ENCODE measurements at places on chromosomes 5 and 9.

DNA sequence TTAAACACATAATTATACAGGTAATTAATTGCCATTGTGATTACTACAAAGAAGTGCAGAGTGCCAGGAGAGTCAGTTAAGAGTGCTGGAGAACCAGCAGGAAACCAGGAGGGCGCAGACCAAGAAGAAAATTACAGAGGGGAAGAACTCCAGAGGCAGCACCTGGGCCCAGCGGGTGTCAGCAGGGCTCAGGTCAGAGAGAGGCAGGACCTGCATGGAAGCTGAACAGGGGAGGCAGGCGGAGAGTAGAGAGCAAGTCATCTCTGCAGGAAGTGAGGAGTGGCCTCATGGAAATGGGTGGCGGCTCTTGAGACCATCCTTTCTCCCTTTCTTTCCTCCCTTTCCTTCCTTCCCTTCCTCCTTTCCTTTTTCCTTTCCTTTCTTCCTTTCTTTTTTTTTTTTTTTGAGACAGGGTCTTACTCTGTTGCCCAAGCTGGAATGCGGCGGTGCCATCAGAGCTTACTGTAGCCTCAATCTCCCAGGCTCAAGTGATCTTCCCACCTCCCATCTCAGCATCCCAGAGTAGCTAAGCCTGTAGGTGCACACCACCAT lies 4.0 kb upstream of the ZBTB34 start:
- DNase-seq: no peak

- no peak for DNase-seq
These were observed 60.3 kb downstream of the ZNF354C start for GRCh38 chr5:179120421-179120861.

GRCh38 chr9:78097541-78097940 lies 65.9 kb upstream of the GNAQ start:
- DNase-seq: no peak

DNA sequence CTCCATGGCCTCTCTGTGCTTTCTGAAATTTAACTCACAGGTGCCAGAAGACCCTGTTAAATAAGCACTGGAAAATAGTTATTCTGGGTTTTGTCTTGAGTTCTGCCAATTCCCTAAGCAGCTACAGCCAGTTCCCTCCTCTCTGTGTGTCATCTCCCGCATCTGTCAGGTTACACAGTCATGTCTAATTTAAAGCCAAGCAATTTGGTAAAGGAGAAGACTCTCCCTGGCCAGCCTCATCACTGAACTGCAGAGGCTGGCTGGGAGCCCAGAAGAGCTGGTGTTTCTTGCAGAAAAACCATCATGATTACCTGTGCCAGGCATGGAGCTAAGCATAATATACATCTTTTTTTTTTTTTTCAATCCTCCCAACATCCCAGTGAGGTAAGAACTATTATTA lies 141.3 kb upstream of the ZNF366 start:
- DNase-seq: no peak

- no peak for DNase-seq
These were observed 345.9 kb upstream of the CD180 start for GRCh38 chr5:67542479-67542878.

DNA sequence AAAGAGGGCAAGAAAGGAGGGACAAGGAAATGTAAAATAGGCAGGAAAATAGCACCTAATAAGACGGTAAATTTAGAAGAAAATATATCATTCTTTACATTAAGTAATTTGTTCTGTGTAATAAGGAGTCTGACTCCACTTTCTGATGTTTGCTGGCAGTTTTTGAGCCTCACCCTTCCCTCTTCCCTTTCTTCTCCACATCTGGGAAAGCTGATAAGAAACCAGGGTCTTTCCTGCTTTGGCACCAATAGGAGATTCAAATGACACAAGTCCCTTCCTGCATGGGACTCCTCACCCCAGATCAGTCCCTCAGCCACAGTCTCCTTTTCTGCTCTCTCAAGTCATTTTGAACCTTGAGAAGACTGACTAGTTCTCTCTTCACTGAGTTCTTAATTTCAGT lies 31.2 kb upstream of the LECT2 start:
- DNase-seq: no peak

GRCh38 chr9:79408617-79409016 lies 163.1 kb upstream of the TLE4 start:
- no peak for DNase-seq

All from stimulated activated CD8-positive, alpha-beta memory T cell treated with anti-CD3 and anti-CD28 coated beads, Interleukin-4, amount 100 ng/mL, for 1 hour (primary cell).